ENCODE measurements at places on chromosomes 12 and 14. TPM values are rescaled to one million over a fixed set of nuclear protein-coding genes. Genes with fewer than 3 reads are reported as not detected.

DNA sequence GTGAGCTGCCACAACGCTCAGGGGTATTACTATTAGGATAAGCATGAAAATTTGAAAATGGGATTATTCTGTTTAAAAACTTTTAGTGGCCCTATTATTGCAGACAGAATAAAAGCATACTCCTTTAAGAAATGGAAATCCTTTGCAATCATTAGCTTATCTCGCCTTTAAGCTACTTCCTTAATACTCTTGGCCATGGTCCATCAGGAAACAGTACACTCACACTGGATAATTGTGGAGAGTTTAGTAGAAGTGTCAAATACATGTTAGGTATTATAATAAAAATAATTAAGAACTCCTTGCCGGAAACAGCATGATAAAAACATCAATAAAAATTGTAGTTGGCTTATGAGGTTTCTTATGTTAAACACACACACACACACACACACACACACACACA, 100.4 kb upstream of the PPFIA2 start:
- H3K4me3 ChIP-seq, result no peak overlapping the region
- H3K36me3 ChIP-seq, result no peaks in the 10 kb centered on the region
- H3K4me1 ChIP-seq, result peaks cover 14% of the 10 kb centered on the region
- peak; percentile 94 for DNase-seq
- H3K27me3 ChIP-seq, result peaks cover 82% of the 10 kb centered on the region
- no peak overlapping the region for H3K27ac ChIP-seq

- H3K36me3 ChIP-seq, result no peaks in the 10 kb centered on the region
- H3K4me3 ChIP-seq, result peak overlapping the region; percentile 46
- H3K4me1 ChIP-seq, result no peaks in the 10 kb centered on the region
These were observed 21.2 kb upstream of the RNASE4 start for GRCh38 chr14:20662968-20663732.

DNA sequence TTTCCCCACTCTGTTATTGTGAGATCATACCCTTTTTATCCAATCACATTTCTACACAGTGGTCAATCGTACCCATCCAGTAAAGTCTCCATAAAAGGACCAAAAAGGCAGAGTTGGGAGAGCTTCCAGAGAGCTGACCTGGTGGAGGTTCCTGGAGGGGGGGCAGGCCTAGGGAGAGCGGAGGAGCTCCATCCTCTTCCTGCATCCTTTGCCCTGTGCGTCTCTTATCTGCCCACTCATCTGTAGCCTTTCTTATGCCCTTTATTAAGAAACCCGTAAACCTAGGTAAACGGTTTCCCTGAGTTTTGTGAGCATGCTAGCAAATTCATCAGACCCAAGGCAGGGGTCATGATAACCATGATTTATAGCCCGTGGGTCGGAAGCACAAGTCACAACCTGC, 26.2 kb downstream of the EVL start:
- H3K4me1 ChIP-seq, result no peaks in the 10 kb centered on the region
- H3K4me3 ChIP-seq, result no peak overlapping the region
- H3K27me3 ChIP-seq, result no peaks in the 10 kb centered on the region
- H3K27ac ChIP-seq, result no peak overlapping the region
- no peak for DNase-seq

DNA sequence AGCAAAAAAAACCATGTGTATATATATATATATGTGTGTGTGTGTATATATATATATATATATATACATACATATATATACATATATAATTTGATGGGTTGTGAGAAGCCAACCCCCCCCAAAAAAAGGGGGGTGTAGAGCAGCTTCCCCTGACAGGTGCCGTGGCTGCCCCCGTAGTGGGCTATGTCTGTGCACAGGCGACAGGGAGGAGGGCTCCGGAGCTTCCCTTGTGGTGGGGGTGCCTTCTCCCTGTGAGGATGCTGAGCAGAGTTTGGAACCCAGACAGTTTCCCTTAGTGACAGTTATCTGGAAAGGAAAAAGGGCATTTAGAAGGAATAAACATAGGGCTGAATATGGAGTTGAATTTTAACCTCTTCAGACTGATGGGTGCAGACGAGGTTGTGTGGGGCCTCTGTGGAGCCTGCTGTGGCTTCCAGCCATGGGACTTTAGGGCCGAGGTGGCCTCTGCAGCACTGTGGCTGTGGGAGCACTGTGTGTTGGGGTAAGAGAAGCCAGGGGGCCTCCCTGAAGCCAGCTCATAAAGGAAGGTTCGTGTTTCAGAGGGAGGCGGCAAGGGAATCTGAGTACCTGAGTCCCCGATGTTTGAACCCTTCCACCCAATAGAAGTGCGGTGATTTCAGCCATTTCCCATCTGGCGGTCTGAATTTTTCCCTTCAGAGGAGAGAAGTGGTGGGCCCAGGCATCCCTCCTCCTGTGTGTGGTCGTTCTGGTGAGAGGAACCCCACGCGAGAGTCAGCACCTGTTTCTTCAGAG, 19.8 kb downstream of the XRCC3 start:
- no peak overlapping the region for H3K4me3 ChIP-seq
- peaks cover 59% of the 10 kb centered on the region for H3K36me3 ChIP-seq
- no peak overlapping the region for H3K27ac ChIP-seq
- peaks cover 26% of the 10 kb centered on the region for H3K4me1 ChIP-seq
- DNase-seq, result no peak
- H3K27me3 ChIP-seq, result no peaks in the 10 kb centered on the region

GRCh38 chr14:74613211-74613914, 1.3 kb upstream of the LTBP2 start:
- no peaks in the 10 kb centered on the region for H3K36me3 ChIP-seq
- peaks cover 27% of the 10 kb centered on the region for H3K27me3 ChIP-seq
- peaks cover 21% of the 10 kb centered on the region for H3K4me1 ChIP-seq
- H3K4me3 ChIP-seq, result no peak overlapping the region
- H3K27ac ChIP-seq, result no peak overlapping the region

SOAT2 gene
- not detected for total RNA-seq

ITGB7 gene
- total RNA-seq, result not detected

DNA sequence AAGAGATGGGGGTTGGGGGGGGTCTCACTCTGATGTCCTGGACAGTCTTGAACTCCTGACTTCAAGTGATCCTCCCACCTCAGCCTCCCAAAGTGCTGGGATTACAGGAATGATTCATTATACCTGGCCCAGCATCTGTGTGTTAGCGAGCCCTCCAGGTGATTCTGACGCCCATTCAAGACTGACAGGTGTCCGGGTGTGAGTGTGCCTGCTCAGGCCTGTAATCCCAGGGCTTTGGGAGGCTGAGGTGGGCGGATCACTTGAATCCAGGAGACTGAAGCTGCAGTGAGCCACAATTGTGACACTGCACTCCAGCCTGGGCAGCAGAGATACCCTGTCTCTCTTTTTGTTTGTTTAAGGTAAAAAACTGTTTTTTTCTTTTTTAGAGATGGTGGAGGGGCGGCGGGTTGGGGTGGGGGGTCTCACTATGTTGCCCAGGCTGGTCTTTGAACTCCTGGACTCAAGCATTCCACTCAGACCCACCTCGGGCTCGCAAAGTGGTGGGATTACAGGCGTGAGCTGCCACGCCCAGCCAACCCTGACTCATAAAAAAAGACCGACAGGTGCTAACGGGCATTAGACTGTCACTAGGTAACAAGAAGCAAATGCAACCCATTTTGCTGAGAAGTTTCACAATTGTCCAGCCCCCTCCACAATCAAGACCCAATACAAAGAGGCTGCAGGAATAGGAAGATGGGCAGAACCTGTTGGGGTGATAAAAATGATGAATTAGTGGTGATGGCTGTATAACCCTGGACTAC, 4.7 kb downstream of the VSIG10 start:
- H3K36me3 ChIP-seq, result no peaks in the 10 kb centered on the region
- no peaks in the 10 kb centered on the region for H3K4me1 ChIP-seq
- H3K4me3 ChIP-seq, result no peak overlapping the region
- no peaks in the 10 kb centered on the region for H3K27me3 ChIP-seq
- DNase-seq, result no peak
- no peak overlapping the region for H3K27ac ChIP-seq

DNA sequence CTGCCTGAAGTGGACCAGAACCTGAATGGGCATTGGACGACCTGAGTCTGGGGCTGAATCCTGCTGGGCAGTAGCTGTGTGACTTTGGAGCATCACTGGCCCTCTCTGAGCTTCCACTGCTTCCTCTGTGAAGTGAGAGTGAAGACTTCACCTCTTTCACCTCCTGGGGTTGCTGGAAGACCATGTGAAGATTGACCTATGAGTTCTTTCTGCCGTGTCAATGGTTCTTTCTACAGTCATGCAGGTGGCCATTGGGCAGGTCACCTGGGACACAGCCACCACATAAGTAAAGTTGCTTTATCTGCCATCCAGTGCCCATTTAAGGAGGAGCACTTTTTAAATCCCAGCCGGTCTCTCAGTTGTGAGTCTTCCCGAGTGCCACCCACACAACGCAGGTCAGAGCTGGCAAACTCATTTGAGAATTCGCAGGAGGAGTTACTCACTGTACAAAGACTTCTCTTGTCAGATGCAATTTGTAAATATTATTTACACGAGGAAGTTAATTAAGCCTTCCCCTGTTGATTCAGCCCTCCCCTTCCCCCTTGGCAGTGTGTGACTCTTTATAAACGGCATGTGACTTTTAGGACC, 74.8 kb upstream of the TCL1B start:
- no peak for DNase-seq
- H3K36me3 ChIP-seq, result no peaks in the 10 kb centered on the region
- H3K4me1 ChIP-seq, result no peaks in the 10 kb centered on the region
- no peak overlapping the region for H3K27ac ChIP-seq
- peaks cover 3% of the 10 kb centered on the region for H3K27me3 ChIP-seq

DNA sequence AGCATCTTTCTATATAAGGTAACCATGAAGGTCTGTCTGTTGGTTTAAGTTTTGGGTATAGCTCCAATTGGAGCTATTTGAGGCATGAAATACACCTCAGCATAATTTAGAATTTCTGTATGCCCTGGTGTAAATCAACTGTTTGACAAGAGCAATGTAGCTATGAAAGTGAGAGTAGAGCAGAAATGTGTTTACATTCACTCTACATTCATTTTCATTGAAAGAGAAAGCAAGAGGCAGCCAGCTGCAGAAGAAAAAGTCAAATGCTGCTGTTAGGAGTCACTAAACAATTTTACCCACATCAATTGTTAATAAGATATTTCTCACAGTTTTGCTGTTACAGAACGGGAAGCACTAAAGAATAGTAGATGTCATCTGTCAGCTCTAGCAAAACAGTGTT, 252.5 kb downstream of the SLC6A15 start:
- no peak for DNase-seq
- H3K27ac ChIP-seq, result no peak overlapping the region
- H3K4me1 ChIP-seq, result no peaks in the 10 kb centered on the region
- no peak overlapping the region for H3K4me3 ChIP-seq
- no peaks in the 10 kb centered on the region for H3K27me3 ChIP-seq

GRCh38 chr14:94775871-94776210, 5.9 kb upstream of the GSC start:
- H3K27ac ChIP-seq, result no peak overlapping the region
- DNase-seq, result peak; percentile 12
- peaks cover 11% of the 10 kb centered on the region for H3K4me1 ChIP-seq
- peaks cover 5% of the 10 kb centered on the region for H3K27me3 ChIP-seq

- no peaks in the 10 kb centered on the region for H3K4me1 ChIP-seq
- no peaks in the 10 kb centered on the region for H3K27me3 ChIP-seq
- no peak for DNase-seq
- H3K27ac ChIP-seq, result no peak overlapping the region
- H3K4me3 ChIP-seq, result no peak overlapping the region
These were observed 21.8 kb downstream of the PLEKHA5 start for GRCh38 chr12:19151298-19151697.

DNA sequence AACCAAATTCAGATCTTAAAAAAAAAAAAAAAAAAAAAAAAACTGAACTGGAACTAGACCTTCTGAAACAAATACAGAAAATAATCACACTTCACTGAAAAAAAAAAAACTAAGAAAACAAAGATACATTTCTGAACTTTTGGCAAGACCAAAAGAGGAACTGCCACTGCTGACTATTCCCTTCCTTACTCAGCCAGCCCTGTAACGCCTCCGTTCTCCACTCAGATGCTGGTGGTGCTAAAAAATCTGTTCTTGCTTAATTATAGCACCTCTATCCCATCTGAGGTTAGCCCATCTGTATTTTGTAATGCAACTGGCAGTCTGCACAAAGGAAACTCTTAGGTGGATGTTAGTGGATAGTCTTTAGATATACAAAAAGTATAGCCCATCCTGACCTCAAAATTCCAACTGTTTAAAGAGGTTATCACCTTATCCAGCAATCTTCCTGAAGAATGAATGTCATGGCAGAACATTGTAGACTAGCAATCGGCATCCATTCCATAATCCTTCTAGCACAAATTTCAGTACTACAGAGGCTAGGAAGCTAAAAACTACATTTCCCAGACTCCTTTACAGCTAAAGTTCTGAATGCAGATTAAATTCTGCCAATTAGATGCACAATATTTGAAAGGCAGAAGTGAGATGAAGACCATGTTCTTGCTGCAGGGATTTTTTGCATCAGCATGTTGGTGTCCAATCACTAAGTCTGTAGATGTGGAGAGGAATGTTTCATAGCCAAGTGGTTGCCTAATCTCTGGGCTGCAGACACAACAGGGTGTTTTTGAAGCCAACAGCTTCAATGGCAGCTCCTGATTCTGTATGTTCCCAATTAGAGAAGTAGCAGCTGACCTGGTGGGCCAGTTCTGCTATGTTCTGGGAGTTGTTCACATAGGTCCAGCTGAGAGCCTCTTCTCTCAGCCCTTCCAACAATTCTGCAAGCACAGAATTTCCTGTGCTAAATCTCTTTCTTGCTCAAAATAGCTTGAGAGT, 5.7 kb downstream of the MAP3K9 start:
- no peak overlapping the region for H3K4me3 ChIP-seq
- no peaks in the 10 kb centered on the region for H3K36me3 ChIP-seq
- no peaks in the 10 kb centered on the region for H3K4me1 ChIP-seq
- H3K27me3 ChIP-seq, result peaks cover 4% of the 10 kb centered on the region
- H3K27ac ChIP-seq, result no peak overlapping the region

- no peak overlapping the region for H3K27ac ChIP-seq
- H3K36me3 ChIP-seq, result peaks cover 26% of the 10 kb centered on the region
- no peaks in the 10 kb centered on the region for H3K27me3 ChIP-seq
- H3K4me3 ChIP-seq, result peak overlapping the region; percentile 87
- peaks cover 8% of the 10 kb centered on the region for H3K4me1 ChIP-seq
These were observed 485 bp upstream of the PNMA1 start for GRCh38 chr14:73714656-73715081.

- DNase-seq, result peak; percentile 38
- H3K4me3 ChIP-seq, result no peak overlapping the region
- H3K27ac ChIP-seq, result peak overlapping the region; percentile 16
These were observed 8.5 kb downstream of the WSB2 start for GRCh38 chr12:118052324-118053070.

- peaks cover 6% of the 10 kb centered on the region for H3K27me3 ChIP-seq
- no peaks in the 10 kb centered on the region for H3K36me3 ChIP-seq
- H3K4me3 ChIP-seq, result no peak overlapping the region
- DNase-seq, result no peak
- H3K27ac ChIP-seq, result no peak overlapping the region
These were observed 183.7 kb downstream of the AKAP6 start for GRCh38 chr14:32512813-32513212.

- no peak overlapping the region for H3K4me3 ChIP-seq
- H3K36me3 ChIP-seq, result no peaks in the 10 kb centered on the region
- no peak for DNase-seq
- no peak overlapping the region for H3K27ac ChIP-seq
- H3K4me1 ChIP-seq, result no peaks in the 10 kb centered on the region
- H3K27me3 ChIP-seq, result no peaks in the 10 kb centered on the region
These were observed 65.9 kb downstream of the ACACB start for GRCh38 chr12:109182041-109182839.

GRCh38 chr12:40152783-40153383, 47.0 kb upstream of the SLC2A13 start:
- H3K27me3 ChIP-seq, result no peaks in the 10 kb centered on the region
- no peaks in the 10 kb centered on the region for H3K4me1 ChIP-seq
- H3K27ac ChIP-seq, result no peak overlapping the region
- no peak overlapping the region for H3K4me3 ChIP-seq

- H3K4me1 ChIP-seq, result peaks cover 10% of the 10 kb centered on the region
- no peak for DNase-seq
- H3K36me3 ChIP-seq, result peaks cover 2% of the 10 kb centered on the region
- peak overlapping the region; percentile 30 for H3K27ac ChIP-seq
These were observed 4.6 kb downstream of the FBRSL1 start for GRCh38 chr12:132494294-132495164.

PTHLH gene
- total RNA-seq, result 2.4 TPM

Data from A673 (cell line).